ENCODE measurements at places on chromosomes 4 and X. TPM values are rescaled to one million over a fixed set of nuclear protein-coding genes. Genes with fewer than 3 reads are reported as not detected.

GRCh38 chrX:22320236-22320873 is 47.6 kb downstream of the CBLL2 start:
- no peaks in the 10 kb centered on the region for H3K4me1 ChIP-seq
- H3K36me3 ChIP-seq: no peaks in the 10 kb centered on the region
- no peak for DNase-seq

- DNase-seq: no peak
- no peak overlapping the region for H3K27ac ChIP-seq
- H3K4me3 ChIP-seq: no peak overlapping the region
- no peaks in the 10 kb centered on the region for H3K4me1 ChIP-seq
- no peaks in the 10 kb centered on the region for H3K36me3 ChIP-seq
- peaks cover 2% of the 10 kb centered on the region for H3K27me3 ChIP-seq
Observed at GRCh38 chr4:14434916-14435315, 567.4 kb upstream of the CPEB2 start.

DNA sequence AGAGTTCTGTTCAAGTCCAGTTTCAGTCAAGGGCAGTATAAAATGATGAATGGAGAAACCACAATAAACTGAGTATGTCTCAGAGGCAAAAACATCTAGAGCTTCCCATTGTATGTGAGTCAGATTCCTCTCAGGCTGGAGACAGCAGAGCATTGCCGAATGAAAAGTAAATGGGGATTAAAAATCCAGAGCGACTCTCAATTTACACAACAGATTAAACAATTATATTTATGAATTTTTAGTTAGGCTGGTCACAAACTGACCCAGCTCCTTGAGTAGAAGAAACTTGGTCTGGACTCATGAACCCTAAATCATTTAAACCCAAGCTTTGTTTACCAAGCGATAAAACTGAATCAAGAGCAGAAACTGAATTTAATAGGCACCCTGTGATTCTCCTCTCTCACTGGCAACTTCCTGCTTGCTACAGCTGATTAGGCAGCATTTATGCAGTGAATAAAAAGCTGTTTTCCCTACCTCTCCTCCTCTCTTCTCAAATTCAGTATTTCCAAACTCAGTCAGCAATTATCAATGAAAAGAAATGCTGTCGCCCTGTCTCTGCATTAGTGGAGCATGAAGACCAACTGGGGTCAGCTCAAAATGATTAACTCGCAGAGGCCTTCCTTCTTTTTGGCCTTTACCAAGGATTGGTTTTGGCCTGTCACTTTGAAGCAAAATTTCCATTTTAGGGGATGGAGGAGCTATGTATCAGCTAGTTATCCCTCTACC is 568.0 kb downstream of the PDHA2 start:
- no peak overlapping the region for H3K27ac ChIP-seq
- DNase-seq: no peak
- no peaks in the 10 kb centered on the region for H3K27me3 ChIP-seq
- H3K4me1 ChIP-seq: no peaks in the 10 kb centered on the region

DNA sequence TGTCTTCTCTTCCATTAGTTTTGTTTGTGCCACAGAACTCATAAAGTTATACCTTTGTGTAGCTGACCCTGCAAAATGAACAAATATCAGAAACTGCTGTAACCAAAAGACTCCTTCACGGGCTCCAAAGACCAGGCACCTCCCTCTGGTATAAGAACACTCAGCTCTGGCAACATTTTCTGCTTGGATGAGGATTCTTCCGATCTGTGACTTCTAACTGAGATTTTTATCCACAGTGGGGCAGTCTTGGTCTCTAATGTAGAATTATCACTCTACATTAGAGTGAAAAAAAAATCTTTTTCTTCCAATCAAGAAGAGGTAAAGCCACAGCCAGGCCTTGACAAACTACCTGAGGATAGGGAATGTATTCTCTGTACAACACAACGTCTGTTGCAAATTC is 38.5 kb upstream of the PRSS48 start:
- DNase-seq: no peak
- no peaks in the 10 kb centered on the region for H3K4me1 ChIP-seq
- H3K27ac ChIP-seq: no peak overlapping the region
- H3K27me3 ChIP-seq: no peaks in the 10 kb centered on the region
- H3K4me3 ChIP-seq: no peak overlapping the region

DNA sequence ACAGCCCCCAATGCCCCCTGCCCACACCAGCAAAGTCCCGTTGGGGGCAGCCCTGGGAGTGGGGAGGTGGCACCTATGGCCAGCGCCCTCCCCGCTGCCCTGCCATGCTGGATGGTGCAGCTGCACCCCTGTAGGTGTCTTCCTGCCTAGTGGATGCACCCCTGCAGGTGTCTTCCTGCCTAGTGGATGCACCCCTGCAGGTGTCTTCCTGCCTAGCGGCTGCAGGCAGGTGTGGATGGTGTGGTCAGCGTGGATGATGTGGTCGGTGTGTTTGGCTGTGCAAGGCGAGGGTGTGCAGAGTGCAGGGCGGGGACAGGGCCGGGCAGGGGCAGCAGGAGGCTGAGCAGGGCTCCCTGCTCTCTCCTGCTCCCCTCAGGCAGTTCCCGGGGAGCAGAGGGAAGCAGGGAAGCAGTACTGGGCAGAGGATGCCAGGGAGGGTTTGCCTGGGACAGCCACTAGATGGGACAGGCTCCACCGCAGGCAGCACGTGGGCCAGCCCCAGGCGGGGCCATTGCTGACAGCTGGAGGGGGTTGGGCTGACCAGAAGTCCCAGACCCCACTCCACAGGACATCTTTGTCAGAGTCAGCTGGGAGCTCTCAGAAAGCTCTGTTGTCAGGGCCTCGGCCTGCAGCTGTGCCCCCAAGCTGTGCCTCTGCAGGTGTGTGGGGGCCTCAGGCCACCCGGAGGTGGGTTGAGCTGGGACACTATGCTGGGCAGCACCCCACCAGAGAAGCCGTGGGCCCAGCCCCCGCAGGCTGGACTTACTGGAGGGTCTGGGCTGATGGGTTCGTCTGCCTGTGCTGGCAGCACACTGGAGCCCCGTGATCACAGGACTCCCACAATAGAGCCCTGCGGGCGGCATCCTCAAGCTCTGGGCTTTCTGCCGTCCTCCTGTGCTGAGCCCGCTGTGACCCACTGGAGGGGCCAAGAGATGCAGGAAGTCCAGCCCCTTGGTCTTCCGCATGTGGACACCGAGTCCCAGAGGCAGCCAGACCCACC is 23.7 kb downstream of the DOK7 start:
- no peak for DNase-seq
- peaks cover 2% of the 10 kb centered on the region for H3K27me3 ChIP-seq
- H3K36me3 ChIP-seq: no peaks in the 10 kb centered on the region
- H3K4me1 ChIP-seq: peaks cover 16% of the 10 kb centered on the region
- peak overlapping the region; percentile 72 for H3K4me3 ChIP-seq
- H3K27ac ChIP-seq: peak overlapping the region; percentile 95

The ARX gene
- not detected for polyA plus RNA-seq

GRCh38 chrX:43269201-43269600 is 386.9 kb upstream of the MAOA start:
- DNase-seq: no peak
- H3K36me3 ChIP-seq: no peaks in the 10 kb centered on the region
- peaks cover 2% of the 10 kb centered on the region for H3K27me3 ChIP-seq
- H3K27ac ChIP-seq: no peak overlapping the region
- H3K4me3 ChIP-seq: no peak overlapping the region

The SLC9B1 gene
- 1.8 TPM for polyA plus RNA-seq

The SMIM10 gene
- 0.71 TPM for polyA plus RNA-seq

The GUCY1A1 gene
- 15.8 TPM for polyA plus RNA-seq

DNA sequence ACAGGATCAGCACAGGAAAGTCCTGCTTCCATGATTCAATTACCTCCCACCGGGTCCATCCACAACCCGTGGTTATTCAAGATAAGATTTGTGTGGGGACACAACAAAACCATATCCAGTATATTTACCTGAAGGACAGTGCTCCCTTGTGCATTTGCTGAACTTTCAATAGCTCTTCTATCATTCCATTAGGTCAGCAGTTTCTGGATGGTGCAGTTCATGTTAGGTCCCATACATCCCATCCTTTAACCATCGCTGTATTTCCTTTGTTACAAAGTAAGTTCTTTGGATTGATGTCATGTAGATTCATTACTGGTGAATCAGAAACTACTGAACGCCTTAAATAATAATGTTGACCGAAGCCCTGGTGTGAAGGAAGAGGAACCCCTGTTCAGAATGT is 775.9 kb downstream of the TRIML1 start:
- H3K4me1 ChIP-seq: no peaks in the 10 kb centered on the region
- no peak for DNase-seq
- H3K27ac ChIP-seq: no peak overlapping the region
- H3K4me3 ChIP-seq: no peak overlapping the region

- no peaks in the 10 kb centered on the region for H3K36me3 ChIP-seq
- peaks cover 18% of the 10 kb centered on the region for H3K27me3 ChIP-seq
- H3K4me3 ChIP-seq: no peak overlapping the region
- H3K4me1 ChIP-seq: no peaks in the 10 kb centered on the region
Observed at GRCh38 chr4:3857269-3857926, 91.2 kb downstream of the ADRA2C start.
